ENCODE measurements at places on chromosomes 1 and 21. TPM values are rescaled to one million over a fixed set of nuclear protein-coding genes. Genes with fewer than 3 reads are reported as not detected.

WDTC1 gene
- total RNA-seq, result 23.9 TPM

GRCh38 chr1:192749349-192749748 is 59.5 kb upstream of the RGS2 start:
- DNase-seq, result no peak

PCP4 gene
- not detected for total RNA-seq

- DNase-seq, result no peak
Observed at GRCh38 chr1:159965263-159965662, 11.2 kb upstream of the SLAMF9 start.

DNA sequence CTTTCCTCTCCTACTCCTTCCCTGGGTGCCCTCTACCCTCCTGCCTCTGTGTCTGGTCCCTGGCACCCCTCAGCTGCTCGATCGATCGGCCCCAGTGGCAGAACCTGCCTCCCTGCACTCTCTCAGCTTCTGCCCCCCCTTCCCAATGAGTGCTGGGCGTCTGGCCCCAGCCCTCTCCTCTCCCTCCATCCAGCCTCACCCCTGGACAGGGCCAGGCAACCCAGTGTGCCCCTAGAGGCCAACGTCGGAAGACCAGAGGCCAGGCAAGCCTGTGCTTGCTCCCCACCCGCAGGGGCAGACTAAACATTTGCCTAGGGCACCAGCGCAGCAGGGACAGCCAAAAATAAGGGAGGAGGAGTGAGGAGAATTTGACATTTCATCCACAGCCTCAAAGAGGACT is 43.5 kb downstream of the LGR6 start:
- DNase-seq, result peak; percentile 93

KIAA1614 gene
- total RNA-seq, result 1.1 TPM

DNA sequence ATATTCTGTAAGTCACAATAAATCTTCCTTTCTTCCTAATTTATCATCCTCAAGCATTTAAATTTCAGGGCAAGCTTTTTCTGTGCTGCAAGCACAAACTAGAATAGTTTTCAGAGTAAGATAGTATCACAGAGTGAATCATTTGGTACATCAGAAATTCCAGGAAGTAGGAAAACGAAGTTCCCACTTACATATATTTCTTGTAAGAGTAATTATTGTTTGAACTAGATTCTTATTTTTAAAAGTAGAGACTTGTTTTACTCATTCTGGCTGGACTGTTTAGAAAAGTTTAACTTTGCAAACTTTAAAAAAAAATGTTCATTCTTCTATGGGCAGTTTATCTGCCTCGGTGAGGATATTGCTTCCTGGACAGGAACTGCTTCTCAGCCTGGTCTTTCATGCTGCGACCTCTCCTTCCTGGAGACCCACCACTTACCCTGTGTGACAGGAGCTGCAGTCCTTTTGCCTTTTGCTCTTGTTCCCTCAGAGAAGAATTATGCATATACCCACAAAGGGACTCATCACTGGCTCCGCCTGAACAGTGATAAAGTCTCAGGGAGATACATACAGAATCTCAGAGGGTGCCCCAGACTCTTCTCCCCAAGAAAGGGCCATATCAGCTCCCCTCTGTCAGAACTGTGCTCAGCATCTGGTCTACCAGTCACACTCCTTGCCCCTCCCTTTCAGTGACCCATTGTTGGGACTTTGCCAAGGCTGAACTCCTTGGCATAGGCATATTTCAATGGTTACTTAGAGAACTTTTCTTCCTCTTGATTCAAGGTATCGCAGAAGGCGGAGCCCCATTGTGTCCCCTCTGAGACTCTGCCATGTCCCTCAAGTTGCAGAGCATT is 102.7 kb upstream of the CD55 start:
- DNase-seq, result no peak

PTAFR gene
- 0.55 TPM for total RNA-seq

DNA sequence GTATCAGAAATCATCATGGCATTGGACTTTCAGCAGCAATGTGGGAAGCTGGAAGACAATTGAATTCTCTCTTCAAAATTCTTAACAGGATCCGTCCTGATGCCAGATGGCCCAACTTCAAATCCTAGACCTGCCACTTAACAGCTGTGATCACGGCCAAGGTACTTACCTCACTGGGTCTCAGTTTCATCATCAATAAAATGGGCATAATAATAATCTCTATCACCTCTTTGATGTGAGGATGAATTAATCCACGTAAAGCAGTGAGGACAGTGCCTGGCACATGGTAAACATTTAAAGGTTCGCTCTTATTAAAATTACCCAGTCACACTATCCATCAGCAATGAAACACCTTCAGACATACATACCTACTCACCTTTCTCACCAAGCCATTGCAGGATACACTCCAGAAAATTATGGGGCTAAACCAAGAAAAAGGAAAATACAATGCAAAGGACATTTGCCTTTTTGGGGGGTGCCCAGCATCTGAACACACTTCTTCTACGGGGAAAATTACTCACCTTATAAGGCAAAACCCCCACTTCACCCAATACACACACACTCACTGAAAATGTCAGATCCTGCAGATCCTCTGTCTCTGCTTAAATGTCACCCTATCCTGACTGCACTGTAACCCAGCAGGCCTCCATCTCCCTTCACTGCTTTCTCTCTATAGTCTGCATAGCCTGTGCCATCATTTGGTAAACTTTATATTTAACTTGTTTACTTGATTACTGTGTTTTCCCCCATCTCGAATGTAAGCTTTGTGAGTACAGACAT is 21.7 kb downstream of the GLIS1 start:
- DNase-seq, result no peak

DNA sequence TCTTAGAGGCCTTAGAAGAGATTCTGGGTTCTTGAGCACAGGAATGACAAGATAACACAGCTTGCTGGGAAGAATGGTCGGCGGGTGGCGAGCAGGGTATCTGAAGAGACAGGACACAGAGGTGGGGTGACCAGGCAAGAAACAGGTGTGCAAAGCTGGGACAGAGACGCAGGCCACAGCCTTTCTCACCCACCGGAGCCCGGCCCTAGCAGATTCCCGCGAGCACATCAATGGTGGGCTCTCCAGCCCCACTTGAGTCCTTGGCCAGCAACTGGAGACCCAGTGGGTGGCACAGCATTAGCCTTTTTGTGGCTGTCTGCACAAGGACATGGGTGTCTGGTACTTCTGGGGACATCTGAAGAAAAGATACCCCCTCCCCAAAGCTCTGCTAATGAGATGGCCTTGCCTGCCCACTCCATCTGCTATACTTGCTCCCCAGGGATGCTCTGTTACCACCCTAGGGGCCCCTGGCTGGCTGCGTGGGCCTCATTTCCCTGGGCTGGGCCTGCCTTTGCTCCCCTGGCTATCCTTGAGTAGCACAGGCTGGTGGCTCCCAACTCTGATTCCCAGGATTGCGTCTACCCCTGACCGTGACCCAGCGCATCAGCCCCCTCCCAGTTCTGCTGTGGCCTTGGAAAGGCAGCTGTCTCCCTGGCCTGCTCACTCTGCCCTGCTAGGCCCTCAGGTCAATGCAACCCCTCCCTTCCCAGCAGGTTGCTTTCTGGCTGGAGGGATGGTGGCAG is 127.2 kb upstream of the ADAR start:
- no peak for DNase-seq

KCNA2 gene
- total RNA-seq, result 0.03 TPM

GRCh38 chr1:5770981-5771765 is 221.1 kb downstream of the NPHP4 start:
- peak; percentile 56 for DNase-seq
